ENCODE measurements at places on chromosomes 11 and 22.

GRCh38 chr11:47375020-47375419, 3.3 kb downstream of the SPI1 start:
- DNase-seq = no peak

DNA sequence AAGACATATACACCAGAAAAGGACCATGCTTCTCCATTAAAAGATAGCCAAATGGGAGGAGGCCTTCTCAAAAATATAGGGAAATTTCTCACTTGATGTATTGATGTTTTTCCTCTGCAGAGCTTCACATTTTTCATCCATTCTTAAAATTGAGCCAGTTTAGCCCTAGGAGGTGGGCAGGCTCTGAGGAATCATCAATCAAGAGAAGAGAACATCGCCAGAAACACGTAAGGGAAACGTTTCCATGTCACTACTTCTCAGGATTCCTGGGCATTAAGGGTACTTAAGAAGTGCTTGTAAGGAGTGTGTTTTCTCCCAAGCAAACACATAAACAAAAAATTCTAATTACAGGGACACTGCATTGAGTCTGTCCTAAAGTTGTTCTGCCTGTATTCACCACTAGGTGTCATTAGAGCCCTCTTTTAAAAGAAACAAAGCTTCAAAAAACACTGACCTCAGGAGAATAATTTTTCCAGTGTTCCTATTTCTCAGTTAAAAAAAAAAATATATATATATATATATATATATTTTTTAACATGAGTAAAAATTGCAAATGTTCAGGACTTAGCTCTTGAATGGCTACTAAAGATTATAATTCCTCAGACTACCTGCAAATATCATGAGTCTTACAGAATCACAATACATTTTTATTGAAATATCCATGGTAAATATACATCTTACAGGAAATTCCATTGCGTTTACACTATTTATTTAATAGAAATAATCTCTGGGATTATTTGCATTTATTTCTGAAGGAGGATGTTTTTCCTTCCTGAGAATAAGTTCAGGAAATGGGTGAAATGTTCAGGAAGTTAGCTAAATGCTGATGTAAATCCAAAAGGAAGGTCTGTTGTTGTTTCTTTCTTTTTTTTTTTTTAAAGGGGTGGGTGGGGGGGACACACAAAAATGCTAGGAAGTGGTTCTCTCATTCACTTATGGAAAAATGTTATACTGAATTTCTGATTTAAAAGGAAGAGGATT, 16.0 kb downstream of the FZD4 start:
- peak; percentile 71 for DNase-seq

- no peak for DNase-seq
Observed at GRCh38 chr11:132471466-132471865, 1060.8 kb downstream of the OPCML start.

DNA sequence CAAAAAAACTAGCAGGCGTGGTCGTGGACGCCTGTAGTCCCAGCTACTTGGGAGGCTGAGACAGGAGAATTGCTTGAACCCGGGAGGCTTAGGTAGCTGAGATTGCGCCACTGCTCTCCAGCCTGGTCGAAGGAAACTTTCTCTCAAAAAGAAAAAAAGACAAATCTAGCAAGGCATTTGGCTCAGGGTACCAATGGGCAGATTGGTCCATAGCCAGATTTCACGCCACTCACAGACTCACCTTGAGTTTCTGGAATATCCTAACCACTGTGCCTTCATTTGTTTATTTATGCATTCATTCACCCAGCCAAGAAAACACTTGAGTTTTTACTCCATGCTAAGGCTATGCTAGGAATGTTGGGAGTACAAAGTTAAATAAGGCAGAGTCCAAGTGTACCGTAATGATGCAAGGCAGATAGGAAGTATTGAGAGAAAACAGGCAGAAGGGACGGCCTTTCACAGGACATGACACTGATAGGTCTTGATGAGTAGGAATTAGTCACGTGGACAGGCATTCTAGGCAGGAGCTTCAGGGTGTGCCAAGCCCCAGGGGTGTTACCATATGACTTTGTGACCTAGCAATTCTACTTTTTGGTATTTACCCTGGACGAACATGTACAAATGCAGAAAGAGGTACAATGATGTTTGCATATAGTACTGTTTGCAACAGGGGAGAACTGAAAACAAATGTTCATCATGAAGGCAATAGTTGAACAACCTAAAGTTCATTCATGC, 3.0 kb upstream of the PACSIN3 start:
- no peak for DNase-seq

GRCh38 chr11:282171-282570, 4.0 kb downstream of the NLRP6 start:
- no peak for DNase-seq

DNA sequence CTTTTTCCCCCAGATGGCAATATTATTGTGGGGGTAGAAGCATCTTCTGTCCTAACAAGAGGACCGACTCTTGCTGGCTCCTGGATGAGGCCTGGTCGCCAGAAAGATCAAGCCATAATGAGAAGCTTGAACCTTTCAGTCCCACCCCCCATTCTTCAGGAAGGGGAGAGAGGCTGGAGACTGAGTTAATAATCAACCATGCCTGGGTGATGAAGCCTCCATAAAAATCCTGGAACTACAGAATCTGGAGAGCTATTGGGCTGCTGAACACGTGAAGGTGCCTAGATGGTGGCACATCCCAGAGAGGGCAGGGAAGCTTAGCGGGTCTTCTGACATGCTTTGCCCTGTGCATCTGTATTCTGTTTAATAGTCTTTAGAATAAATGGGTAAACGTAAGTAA, 16.3 kb downstream of the AP5B1 start:
- DNase-seq = no peak

GRCh38 chr11:115498354-115498753, 5.9 kb downstream of the CADM1 start:
- DNase-seq = no peak

- peak; percentile 76 for DNase-seq
Observed at GRCh38 chr11:102287964-102288724, 29.1 kb upstream of the BIRC3 start.

DNA sequence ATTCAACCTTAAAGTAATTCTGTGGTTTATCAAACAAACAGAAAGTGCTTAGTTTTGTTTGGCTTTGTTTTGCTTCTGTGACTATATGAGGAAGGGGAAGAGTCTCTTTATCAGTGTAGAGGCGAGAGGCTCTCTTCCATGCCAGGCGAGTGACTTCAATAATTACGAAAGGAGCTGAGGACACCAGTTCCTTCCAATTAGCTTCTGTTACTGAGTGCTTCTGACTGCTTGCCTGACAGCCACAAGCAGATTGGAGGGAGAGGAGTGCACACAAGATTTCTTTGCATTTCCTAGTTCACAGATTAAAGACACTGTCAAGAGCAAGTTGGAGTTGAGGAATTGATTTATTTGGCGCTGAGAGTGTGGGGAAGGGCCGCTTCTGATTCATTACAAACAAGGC, 1484.5 kb upstream of the TENM4 start:
- DNase-seq = no peak

GRCh38 chr11:120642196-120642894, 130.8 kb downstream of the GRIK4 start:
- DNase-seq = no peak

GRCh38 chr22:20412474-20413216, 18.7 kb downstream of the ZNF74 start:
- DNase-seq = no peak

DNA sequence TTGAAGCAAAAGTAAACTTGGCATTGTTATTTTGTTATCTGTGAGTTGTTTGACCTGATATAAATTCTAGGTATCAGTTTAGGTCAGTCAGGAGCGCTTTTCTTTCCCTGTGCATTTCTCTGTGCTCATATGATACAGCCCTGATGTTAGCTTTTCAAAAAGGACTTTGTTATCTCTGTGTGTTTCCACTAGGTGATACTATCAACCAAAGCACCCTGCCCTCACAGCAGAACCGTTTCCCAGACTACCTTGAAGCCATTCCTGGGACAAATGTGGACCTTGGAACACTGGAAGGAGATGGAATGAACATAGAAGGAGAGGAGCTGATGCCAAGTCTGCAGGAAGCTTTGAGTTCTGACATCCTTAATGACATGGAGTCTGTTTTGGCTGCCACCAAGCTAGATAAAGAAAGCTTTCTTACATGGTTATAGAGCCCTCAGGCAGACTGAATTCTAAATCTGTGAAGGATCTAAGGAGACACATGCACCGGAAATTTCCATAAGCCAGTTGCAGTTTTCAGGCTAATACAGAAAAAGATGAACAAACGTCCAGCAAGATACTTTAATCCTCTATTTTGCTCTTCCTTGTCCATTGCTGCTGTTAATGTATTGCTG, 87.7 kb upstream of the BIRC3 start:
- DNase-seq = no peak

DNA sequence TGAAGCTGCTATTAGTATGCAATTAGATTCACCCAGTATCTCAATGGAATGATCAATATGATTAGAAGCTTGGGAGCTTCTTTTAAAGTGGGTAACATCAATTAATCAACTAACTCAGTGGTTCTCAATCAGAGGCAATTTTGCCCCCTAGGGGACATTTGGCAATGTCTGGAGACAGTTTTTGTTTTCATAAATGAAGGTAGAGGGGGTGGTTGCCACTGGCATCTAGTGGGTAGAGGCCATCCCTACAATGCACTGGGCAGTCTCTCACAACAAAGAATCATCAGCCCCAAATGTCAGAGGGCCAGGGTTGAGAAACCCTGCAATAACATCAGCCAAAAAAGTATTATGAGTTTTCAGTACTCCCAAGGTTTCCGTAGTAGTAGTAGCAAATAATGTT, 5.9 kb upstream of the AMOTL1 start:
- DNase-seq = peak; percentile 40

GRCh38 chr22:31329453-31330215, 16.5 kb downstream of the PATZ1 start:
- DNase-seq = no peak

- no peak for DNase-seq
Observed at GRCh38 chr22:49726701-49727101, 101.0 kb downstream of the BRD1 start.

- DNase-seq = no peak
Observed at GRCh38 chr11:18312663-18313420, 9.1 kb downstream of the HPS5 start.

- DNase-seq = no peak
Observed at GRCh38 chr11:69240332-69241074, 53.5 kb upstream of the MYEOV start.

DNA sequence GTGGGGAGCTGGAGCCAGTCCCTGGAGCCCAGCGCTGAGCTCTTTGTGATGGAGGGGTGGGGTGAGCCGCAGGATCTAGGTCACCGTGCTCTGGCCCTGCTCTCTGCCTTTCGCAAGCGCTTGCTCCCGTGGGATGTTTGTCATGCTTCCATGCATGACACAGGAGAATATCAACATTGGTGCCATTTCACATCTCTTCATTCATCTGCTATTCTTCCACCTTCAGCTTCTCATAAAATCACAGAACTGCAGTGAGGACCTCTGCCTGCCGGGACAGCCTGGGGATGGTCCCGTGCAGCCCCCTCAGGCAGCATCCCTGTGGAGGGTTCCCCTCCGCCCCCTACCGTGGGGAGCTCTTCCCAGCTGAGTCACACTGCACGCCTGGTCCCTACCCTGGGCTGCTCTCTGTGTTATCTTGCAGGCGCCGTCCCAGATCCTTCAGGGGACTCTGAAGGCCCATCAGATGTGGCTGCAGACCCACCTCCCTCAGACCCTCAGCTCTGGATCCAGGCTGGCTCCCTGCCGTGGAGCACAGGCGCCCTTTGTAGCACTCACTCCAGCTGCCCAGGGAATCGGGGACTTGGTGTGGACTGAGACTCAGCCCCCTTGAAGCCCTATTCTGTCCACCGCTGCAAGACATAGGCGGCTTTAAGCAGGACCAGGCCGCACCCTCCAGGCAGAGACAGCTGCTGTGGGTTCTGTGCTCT, 5.1 kb upstream of the SEPTIN5 start:
- DNase-seq = no peak

- peak; percentile 35 for DNase-seq
Observed at GRCh38 chr22:37267135-37267587, 15.1 kb upstream of the CYTH4 start.

GRCh38 chr11:15114501-15115475, at the start of gene INSC:
Gene INSC (plus strand): TSS chr11:15114923. CDS start chr11:15149175, 34,252 bp downstream.
- DNase-seq = no peak

- DNase-seq = no peak
Observed at GRCh38 chr22:24128631-24129262, 52.5 kb upstream of the SUSD2 start.

DNA sequence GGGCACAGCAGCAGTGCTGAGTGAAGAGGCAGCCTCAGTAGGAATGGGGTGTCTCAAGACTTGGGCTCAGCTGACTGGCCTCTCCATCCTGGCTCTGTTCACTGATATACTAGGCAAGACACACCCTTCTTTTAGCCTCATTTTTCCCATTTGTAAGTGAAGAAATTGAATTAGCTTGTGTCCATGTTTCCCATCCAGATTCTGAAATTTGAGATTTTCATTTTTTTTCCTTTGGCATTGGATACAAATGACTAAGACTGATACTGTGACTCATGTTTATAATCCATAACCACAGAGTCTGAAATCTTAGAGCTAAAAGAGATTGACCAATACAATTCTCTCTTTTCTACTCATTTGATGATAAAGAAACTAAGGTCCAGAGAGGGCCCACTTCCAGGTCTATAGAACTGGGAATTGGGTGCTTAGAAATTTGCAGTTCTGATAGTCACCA, 110.9 kb downstream of the KCNC1 start:
- DNase-seq = no peak

- DNase-seq = no peak
Observed at GRCh38 chr11:63802637-63803414, 10.4 kb upstream of the SPINDOC start.

GRCh38 chr11:20844630-20845029, 175.2 kb downstream of the NELL1 start:
- DNase-seq = no peak

DNA sequence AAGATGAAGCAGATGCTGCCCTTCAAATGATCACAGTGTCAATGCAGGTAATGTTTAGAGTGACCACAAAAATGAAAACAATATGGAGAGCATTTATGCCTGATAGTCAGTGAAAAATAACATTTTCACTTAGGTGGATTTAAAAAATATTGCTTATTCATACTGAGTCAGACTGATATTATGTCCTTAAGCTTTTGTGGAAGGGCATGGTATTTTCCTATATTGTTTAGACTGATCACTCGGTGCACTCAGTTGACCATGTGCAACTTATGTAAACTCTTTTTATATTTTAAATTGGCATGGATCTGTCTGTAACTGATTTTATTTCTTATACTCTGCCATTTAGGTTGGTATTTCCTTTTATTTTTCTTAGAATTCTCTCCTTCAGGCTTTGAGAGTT, 106.6 kb downstream of the DYNC2H1 start:
- DNase-seq = no peak

DNA sequence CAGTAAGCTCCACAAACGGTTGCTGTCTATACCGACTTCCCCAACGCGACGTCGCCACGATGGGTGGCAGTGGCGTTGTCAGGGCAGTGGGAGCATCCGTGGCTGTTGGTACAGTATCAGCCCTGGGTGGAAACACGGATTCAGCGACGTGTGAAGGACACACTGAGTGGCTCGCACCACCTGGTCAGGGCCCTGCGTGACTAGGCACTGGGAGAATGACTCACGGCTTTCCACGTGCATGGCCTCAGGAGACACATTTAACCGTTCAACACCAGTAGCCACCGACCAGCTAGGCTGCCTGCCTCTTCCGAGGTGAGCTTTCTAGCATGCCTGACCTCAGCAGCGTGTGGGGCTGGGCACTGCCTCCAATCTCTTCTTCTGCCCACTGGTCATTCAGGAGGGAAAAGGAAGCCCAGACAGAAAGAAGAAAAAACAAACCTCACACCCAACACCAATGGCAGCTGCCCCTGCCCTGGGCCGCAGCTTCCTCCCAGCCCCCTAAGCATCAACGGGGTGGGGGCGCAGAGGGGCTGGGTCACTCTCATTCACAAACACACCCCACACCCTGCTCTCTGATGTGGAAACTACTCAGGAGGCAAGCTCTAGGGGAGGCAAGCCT, 59.0 kb downstream of the MYH9 start:
- DNase-seq = peak; percentile 77

GRCh38 chr11:128594226-128594625, 6.9 kb upstream of the ETS1 start:
- DNase-seq = peak; percentile 78

All from dermis microvascular lymphatic vessel endothelial cell (primary cell).